MV-4-11 (cell line): ENCODE measurements at places on chromosomes 11 and 22.

DNA sequence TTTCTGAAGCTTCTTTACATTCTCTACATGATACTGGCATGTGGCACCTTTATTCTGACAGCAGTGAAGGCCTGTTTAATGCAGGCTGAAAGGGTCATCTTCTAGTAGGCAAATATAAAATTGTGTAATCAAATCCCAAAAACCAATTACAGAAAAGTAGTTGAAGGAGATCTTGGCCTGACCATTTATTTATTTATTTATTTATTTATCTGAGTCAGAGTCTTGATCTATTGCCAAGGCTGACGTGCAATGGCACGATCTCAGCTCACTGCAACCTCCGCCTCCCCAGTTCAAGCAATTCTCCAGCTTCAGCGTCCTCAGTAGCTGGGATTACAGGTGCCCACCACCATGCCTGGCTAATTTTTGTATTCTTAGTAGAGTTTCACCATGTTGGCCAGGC lies 22.7 kb upstream of the CECR2 start:
- no peak for DNase-seq

GRCh38 chr11:72002841-72003775 lies 4.4 kb downstream of the IL18BP start:
- no peak for DNase-seq

- no peak for DNase-seq
These were observed 37.5 kb upstream of the CAPRIN1 start for GRCh38 chr11:34013898-34014571.

DNA sequence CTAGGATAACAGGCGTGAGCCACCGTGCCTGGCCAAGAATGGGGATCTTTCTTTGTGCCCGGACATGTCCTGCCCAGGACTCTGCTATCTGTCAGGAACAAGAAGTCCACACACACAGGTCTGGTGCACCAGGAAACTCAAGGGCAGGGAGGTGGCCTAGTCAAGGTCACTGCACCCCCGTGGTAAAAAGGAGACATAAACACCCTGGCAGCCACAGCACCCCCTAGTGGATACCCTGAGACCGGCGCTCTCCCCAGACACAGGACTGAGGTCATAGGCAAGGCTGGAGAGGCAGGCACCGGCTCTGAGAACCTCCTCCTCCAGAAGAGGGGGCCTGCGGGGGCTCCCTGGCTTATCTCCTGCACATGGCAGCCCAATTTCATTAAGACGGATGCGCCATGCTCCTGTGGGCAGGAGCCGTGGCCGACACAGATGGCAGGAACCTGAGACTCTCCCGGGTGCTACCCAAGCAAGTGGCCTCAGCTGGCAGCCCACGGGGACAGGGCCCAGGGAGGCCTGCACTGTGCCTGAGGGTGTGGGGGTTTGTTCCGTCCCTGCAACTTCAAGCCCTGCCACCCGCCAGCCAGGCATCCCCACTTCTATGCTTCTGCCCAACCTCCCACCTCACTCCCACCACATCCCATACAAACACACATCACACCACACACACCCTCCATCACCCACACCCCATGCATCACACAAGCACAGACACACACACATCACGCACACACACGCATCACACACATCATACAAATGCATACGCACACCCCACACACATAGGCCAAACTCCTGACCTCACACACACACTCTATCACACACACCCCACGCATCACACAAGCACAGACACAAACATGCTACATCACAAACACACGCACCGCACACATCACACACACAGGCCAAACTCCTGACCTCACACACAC lies 19.6 kb downstream of the MACROD1 start:
- peak; percentile 47 for DNase-seq

DNA sequence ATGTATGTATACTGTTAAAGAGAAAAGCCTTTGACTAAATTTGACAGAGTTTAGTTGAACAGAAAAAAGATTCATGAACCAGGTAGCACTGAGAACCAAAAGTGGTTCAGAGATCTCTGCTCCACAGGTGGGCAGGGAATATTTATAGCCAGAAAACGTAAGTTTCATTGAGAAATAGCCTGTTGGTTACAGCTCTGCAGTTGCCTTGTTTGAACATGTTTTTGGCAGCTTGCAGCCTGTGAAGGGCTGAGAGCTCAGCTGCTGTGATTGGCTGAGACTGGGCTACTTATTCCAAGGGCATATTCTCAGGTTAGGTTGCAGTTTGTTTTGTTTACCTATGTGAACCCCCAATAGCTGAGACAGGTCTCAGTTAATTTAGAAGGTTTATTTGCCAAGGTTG lies 13.5 kb upstream of the ZNF74 start:
- DNase-seq = no peak

- DNase-seq = peak; percentile 44
These were observed 298.3 kb downstream of the NTM start for GRCh38 chr11:131668500-131669400.

DNA sequence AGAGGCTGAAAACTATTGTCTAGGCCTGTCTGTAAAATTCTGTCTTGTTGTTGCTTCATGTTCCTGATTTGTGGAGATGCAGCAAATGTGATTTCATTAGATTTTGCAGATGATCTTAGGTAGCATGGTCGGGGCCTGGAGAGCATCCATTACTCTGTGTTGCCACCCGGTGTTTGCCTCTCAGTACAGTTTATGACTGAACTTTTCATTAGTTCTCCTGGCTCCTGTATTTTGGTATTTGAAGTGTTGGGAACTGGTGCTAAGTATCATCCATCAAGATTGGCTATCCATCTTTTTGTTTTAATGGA lies 7.7 kb downstream of the YWHAH start:
- no peak for DNase-seq

DNA sequence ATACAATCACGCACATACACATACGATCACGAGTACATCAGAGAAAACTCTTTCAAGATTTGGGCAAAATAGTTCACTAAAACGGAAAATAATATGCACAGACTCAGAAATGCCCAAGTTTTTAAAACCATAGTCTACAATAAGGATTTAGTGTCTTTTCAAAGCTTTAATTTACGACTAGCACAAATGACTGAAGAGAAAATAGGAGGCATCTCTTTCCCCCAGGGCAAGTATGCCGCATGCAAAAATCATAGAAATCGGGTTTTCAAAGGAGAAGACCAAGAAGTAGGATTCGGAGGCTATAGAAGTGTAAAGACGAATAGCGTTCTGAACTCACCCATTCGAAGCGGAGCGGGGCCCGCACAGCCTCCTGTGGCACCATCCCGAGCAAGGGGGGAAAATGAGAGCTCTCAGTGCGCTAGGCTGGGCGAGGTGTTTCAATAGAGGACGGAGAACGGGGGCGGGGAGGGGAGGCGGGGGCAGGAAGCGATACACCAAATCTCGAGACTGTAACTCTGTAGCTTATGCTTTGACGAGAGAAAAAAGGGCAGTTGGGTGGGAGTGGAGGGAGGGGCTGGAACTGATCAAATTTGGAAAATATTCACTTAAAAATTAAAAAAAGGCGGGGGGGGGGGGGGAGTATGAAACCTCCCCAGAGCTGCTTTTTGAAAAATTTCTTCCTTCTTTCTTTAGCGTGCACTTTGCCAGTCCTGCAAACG lies 15.8 kb downstream of the BLID start:
- DNase-seq = no peak

DNA sequence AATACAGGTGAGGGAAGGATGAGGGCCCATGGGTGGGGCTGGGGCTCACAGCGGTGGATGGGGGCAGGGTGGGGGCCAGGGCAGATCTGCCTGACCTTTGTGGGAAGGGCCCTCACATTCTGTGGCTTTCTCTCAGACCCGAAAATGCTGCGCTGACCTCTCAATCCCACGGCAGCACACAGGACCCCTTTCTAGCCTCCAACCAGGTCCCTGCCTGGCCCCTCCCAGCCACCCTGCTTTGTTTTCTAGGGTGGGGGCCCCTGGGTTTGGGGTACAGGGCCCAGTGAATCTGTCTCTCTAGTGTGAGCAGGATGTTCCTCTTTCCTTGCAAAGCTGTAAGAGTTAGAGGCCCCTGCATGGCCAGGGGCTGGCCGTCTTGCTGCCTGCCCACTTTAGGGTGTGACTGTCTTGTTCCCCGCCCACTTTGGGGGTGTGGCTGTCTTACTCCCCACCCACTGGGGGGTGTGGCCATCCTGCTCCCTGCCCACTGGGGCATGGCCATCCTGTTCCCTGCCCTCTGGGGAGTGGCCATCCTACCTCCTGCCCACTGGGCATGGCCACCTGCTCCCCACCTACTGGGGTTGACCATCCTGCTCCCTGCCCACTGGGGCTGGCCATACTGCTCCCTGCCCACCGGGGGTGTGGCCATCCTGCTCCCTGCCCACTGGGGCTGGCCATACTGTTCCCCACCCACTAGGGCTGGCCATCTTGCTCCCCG lies 11.5 kb downstream of the PARVG start:
- peak; percentile 83 for DNase-seq

- no peak for DNase-seq
These were observed 12.7 kb downstream of the STK33 start for GRCh38 chr11:8581300-8581699.

DNA sequence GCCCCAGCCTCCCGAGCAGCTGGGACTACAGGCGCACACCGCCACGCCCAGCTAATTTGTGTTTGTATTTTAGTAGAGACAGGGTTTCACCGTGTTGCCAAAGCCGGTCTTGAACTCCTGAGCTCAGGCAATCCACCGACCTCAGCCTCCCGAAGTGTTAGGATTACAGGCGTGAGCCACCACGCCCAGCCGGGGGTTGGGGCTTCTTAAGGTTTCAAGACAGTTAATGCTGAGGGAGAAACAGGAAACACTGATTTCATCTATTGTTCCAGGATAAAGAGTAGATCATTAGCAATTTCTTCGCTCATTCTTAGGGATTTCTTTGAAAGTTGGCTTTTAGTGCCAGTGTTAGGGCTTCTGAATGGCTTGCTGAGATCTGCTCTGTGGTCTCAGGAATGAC lies 21.2 kb upstream of the CLMP start:
- no peak for DNase-seq

DNA sequence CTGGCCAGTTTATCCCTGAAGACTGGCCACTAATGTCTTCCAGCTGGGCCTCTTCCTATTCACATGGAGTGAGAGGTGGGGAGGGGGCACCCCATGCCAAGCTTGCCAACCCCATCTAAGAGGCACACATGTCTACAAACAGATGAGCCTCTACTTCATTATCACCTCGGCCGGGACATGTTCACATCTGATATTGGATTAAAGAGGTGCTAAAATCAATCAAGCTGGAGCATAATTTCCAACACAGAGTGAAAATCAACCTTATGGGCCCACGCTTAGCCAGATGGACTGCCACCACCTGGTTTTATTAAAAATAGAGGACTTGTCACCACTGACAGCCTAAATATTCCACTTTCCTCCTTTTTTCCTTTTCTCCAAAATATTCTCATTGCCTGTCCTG lies 162.6 kb upstream of the NARS2 start:
- DNase-seq = no peak

GRCh38 chr11:3995307-3995706 lies 99.3 kb upstream of the RRM1 start:
- no peak for DNase-seq

GRCh38 chr11:11427542-11427941 lies 74.5 kb upstream of the CSNK2A3 start:
- DNase-seq = no peak

GRCh38 chr22:50014053-50014501 lies 1.5 kb upstream of the IL17REL start:
- DNase-seq = no peak

- DNase-seq = no peak
These were observed 8.5 kb downstream of the TPCN2 start for GRCh38 chr11:69057236-69057635.

DNA sequence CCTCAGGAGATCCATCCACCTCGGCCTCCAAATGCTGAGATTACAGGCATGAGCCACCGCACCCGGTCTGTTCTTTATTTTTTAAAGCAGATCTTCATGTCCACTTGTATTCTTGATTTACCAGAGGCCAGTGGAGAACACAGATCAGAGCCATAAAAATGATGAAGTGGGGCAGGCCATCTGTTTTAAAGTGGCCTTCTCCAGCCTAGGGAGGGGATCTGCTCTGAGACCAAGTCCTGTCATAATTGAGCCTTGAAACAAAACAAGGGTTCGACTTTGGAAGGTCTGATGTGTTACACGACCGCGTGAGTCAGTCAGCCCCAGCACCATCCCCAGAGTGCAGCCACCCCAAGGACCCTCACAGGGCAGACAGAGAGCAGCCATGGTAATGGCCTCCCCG lies 27.5 kb downstream of the ABCC8 start:
- no peak for DNase-seq

- DNase-seq = no peak
These were observed 64.4 kb downstream of the NAV2 start for GRCh38 chr11:19777039-19777376.

DNA sequence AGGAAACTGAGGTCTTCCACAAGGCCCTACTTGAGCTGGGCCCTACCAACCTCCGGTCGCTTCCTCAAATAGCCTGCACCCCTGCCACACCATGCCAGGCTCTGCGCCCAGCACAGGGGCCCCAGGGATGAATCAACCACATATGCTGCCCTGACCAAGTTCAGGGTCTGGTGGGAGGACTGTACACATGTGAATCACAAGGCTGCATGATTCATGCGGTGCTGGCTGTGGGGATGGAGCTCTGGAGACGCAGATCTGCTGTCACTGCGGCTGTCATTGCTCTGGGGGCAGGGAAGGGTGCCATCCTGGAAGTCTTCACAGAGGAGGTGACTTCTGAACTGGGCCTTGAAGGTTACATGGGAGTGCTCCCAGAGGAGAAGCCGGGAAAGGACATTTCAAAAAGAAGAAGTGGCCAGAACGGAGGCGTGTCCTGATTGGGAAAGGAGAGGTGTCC lies 21.5 kb downstream of the CYTH4 start:
- DNase-seq = peak; percentile 97

DNA sequence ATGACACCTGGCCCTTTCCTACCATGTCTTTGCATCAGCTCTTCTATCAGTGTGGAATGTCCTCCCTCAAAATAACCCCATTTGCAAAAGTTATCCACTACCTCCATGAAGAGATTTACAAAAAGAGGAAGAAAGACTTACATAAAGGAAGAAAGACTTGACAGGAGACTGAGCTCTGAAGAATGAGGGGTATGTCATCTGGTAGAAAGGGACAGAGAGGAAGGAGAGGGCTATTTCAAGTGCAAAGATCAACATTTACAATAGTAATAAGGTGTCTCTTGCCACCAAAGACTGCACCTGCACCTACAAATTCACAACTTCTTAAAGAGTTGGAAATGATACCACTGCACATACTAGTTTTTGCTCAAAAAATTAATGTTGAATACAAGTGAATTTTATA lies 18.2 kb downstream of the PAK1 start:
- peak; percentile 75 for DNase-seq

GRCh38 chr11:78929207-78929905 lies 354.7 kb upstream of the NARS2 start:
- DNase-seq = no peak

GRCh38 chr11:130047141-130047540 lies 22.6 kb upstream of the APLP2 start:
- no peak for DNase-seq
